ENCODE measurements at places on chromosomes 11 and 22.

DNA sequence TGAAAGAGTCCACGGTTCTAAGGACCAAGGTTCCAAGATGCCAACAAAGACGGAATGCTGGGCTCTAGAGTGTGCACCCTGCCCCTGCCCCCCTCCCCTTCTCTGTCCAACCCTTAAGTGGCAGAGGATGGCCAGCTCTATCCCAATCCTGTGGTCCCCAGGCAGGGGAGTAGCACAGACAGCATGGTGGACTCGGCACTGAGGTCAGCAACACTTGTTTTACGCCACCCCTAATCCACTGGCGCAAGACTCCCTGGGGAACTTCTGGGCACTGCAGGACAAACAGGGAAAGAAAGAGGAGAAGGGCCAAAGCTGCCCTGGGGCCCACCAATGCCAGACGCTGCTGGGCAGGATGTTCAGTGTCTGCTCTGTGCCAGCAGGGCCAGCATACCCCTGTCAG, 18.9 kb downstream of the GDPD5 start:
- no peak for DNase-seq

DNA sequence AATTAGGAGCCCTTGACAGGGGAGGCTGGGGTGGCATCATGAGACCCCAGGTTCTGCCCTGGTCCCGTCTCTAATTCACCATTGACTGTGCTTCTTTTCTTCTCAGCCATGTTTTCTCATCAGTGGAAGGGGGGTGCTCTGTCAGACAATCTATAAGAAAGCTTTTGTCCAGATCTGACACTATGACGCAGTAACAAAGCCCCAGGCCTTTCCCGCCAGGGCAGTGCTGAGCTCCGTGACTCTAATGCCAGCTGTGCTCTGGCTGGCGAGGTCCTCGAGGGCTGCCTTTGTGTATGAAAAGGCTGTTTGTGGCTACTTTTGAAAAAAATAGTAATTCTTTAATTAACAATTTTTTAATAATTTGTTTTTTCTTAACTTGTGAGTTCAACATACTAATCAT, 3.2 kb downstream of the CD6 start:
- DNase-seq, result no peak

- no peak for DNase-seq
These were observed 8.3 kb downstream of the SLC37A2 start for GRCh38 chr11:125071435-125071834.

DNA sequence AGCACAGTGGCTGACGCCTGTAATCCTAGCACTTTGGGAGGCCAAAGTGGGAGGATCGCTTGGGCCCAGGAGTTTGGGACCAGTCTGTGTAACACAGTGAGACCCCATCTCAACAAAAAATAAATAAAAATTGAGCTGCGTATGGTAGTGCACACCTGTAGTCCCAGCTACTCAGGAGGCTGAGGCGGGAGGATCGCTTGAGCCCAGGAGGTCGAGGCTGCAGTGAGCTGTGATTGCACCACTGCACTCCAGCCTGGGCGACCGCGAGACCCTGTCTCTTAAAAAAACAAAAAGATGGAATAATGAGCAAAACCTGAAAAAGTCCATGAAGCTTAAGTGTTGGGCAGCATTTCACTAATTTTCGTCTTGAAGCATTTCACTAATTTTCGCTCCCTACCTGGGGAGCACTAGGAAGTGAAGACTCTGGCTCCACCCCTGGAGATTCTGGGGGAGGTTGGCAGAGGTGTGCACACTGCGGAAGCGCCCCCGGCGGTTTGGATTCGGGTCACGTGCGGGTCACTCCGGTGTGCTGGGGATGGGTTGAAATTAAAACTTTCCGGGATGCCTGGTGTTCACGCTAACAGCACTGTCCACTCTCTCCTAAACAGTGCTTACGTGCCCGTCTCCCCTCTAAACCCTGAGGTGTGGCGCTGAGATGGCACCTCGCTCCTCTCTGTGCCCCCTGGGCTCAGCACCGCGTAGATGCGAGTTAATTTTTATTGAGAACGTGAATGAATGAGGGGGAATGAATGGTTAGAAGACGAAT, 906 bp upstream of the NAA40 start:
- no peak for DNase-seq

- DNase-seq, result no peak
These were observed 33.9 kb downstream of the ISX start for GRCh38 chr22:35099883-35100282.

DNA sequence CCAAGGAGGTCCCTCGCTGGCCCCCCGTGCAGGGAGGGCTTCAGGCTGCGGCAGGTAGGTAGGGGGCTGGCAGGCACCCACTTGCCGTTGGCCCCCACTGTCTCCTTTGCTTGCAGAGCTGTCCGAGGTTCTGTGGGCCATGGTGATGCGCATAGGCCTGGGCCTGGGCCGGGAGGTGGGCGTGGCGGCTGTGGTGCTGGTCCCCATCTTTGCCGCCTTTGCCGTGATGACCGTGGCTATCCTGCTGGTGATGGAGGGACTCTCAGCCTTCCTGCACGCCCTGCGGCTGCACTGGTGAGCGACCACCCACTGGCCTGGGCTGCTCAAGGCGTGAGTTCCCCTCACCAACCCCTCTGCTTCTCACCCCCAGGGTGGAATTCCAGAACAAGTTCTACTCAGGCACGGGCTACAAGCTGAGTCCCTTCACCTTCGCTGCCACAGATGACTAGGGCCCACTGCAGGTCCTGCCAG, 11.6 kb downstream of the TCIRG1 start:
- no peak for DNase-seq

DNA sequence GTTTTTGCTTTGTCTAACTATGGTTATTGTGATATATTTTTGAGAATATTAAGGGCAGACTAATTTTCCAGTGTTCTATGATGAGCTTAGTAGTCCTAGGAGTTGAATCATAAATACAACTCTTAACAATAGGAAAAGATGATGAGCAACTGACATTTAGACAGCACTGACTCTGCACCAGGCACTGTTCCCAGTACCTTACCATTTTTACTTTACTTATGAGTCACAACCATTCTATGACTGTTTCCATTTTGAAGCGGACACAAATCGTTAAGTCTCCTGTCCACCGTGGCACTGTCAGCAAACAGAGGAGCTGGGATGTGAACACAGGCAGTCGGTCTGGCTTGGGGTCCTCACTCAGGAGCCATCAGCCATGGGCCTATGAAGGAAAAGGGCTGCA, 3.4 kb upstream of the SCGB2A2 start:
- no peak for DNase-seq

DNA sequence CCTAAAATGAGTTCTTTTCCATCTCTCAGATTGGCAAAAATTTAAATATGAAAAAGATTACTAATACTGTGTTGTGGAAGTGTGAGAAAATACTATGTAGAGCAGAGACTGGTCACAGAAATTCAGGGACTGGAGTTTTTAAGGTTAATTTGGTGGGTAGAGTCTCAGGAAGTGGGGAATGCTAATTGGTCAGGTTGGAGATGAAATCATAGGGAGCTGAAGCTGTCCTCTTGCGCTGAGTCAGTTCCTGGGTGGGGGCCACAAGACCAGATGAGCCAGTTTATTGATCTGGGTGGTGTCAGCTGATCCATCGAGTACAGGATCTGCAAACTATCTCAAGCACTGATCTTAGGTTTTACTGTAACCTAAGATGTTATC, 29.4 kb upstream of the TMEM86A start:
- DNase-seq, result no peak

GRCh38 chr22:20571531-20572007, 64.2 kb downstream of the MED15 start:
- DNase-seq, result peak; percentile 66

GRCh38 chr11:120941000-120941399, 82.9 kb upstream of the TBCEL start:
- no peak for DNase-seq

GRCh38 chr11:59944720-59945119, 6.5 kb downstream of the OOSP1 start:
- no peak for DNase-seq

DNA sequence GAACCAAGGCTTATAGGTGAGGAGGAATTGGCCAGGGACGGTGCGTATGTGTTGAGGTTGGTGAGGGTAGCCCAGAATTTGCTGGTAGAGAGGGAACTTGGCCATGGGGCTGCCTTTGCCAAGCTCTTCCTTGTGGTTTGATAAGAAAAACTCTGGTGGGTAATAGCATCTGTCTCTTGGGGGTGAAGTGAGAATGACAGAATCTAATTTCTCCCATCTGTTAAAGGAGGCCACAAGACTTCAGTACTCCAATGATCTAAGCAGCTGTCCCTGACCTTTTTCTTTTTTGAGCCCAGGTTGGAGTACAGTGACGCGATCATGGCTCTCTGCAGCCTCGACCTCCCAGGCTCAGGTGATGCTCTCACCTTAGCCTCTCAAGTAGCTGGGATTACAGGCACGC, 36.0 kb upstream of the PICK1 start:
- no peak for DNase-seq

- no peak for DNase-seq
These were observed 149.5 kb downstream of the PGR start for GRCh38 chr11:100980156-100980555.

GRCh38 chr11:21465203-21465602, 727.7 kb upstream of the ANO5 start:
- no peak for DNase-seq

DNA sequence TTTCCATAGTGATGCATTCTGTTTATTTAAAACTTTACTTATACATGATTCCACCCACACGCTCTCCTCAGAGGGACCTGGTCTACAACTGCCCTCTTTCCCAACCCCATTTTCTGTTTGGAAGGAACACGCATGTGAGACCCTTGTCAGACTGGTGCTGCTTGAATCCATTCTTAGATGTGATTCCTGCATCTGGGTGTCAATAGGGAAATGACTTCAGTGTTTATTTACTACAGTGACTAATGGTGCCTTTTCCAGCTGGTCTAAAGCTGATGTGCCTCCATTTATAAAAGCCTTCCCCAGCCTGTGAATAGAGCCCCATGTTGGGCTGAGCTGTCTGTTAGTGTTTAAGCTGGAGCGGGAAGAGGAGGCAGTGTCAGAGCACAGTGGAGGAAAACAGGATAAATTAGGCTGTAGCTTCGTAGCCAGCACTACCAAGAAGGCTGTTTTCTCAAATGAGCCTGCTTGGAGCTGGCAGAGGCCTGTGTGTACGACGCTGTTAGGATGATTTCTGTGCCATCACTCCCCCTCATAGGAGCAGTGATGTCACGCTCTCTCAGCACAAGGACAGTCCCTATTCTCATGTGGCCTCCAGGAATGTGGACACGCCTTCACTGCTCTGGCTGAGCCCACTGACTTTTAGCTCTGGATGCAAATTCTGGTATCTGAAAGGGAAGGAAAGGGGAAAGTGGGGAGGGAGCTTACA, 18.9 kb upstream of the C11orf96 start:
- DNase-seq, result no peak

DNA sequence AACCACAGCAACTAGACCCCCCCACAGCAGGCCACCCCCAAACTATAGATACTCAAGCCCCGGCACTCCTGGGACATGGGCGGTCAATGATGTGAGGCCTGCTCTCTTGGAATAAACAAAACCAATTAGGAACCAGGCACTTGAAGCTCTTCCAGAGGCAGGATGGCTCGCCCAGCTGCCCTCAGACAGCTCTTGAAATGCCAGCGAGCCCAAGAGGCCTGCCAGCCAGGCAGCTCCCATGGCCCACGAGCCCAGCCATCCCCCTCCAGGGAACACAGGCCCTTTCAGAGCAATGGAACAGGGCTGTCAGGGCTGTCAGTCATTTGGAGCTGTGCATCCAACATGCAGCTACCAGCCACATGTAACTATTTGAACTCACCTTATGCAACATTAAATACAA, 34.0 kb upstream of the TFIP11 start:
- DNase-seq, result no peak

DNA sequence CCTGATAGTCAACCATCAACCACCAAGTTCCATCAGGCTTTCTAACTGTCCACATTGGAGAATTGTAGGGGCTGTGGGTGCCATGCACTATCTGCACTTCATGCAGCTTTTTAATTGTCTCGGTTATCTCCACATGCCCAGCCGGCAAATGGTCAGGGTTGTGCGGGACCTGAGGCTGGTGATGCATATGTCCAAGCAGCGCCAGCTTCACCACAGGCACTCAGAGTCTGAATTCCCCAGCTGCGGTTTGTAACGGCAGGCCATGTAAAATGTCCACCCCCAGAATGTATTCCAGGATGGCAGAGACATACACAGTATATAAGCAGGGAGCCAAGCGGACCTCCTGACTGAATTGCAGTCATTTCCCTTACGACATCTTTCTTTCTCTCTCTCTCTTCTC, 435.6 kb downstream of the DYNC2H1 start:
- no peak for DNase-seq

DNA sequence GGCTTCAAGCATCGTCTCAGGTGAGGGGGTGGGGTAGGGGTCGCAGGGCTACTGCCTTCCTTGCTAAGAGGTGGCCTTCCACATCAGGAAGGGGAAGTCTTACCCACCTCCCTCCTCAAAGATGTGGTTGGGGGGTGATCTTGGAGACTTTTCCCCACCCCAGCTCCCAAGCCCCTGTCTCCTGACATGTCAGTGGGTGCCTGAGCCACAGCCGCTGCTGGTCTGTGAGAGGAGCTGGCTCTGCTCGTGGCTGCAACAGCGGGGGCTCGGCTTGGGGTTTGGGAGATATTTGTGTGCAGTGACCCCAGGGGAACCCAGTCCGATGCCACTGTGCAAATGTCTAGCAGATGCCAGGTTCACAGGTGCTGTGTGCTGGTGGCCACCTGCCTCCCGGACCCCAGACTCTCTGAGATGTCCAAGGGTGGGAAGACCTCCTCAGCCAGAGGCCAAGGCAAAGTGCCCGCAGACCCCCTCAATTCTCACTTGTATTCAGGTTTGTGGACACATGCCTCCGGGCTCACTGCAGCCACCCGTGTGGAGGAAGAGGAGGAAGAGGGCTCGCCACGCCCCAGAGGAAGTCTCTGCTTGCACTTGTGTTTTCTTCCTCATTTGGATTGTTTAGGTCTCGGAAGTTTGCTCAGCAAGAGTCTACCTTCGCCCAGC, 1.9 kb downstream of the KCNQ1 start:
- DNase-seq, result no peak

DNA sequence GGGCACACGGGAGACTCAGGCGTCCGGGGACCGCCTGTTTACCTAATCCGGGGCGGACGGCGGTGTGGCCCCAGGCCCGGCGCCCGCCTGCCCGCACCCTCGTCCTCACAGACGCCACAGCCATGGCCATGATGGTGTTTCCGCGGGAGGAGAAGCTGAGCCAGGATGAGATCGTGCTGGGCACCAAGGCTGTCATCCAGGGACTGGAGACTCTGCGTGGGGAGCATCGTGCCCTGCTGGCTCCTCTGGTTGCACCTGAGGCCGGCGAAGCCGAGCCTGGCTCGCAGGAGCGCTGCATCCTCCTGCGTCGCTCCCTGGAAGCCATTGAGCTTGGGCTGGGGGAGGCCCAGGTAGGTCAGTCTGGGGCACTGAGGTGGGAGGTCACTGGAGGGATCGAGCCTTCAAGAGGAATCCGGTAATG, 10.0 kb upstream of the RAB1B start:
- DNase-seq, result no peak
